ENCODE measurements at places on chromosomes 2 and 18.

DNA sequence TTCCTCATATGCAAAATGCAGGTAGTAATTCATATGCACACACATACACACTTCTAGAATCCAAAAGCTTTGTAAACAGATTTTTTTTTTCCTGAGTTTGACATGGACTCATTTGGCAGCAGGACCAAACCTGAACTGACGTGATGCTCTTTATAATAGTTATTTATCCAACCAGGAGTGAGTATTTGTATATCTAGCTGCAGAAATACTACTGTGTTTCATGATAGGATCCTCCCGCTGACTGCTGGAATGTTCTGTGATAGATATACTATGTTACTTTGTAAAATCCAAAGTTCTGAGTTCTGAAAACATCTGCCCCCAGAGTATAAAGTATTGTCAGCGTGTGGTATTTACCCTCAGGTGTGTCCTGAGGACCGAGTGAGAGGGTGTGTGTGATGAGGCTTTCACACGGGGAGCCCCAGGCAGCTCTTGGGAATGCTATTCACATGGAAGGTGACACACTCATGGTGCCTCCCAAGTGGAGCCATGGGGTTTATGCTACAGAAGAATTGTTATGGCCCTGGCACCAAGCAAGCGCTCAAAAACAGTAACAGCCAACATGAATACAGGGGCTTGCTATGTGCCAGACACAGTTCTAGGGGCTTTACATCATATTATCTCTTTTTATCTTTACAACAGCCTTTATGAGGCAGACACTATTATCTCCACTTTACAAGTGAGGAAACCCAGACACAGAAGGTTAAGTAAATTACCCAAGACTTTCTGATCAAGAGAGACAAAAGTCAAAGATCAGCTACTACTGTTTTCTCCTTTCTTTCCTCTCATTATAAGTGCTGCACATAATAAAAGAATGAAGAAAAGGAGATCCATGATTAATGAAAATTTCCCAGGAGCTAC, 16.7 kb upstream of the TXNDC2 start:
- DNase-seq, result no peak

DNA sequence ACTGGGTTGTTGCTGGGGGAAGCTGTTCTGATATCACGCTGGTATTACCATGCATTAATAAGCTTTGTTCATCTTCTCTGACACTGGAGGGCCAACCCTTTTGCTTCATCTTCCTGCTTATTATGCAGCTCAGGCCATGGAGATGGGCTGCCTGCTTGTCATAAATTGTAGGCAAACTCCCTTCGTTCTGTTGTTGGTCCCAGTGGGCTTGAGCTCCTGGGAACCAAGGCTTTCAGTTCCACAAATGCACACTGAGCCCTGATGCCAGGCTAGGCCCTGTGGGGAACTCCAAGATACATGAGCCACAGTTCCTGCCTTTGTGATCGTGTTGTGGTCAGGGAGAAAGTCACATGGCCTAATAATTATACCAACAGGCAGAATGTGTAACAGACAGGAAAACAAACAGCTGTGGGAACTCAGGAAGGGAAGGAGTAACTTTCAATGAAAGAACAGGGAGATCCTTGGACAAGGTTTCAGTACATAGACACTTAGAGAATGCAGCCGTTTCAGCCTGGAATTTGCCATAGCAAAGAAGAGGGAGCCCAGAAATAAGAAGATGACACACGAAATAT, 49.0 kb upstream of the BCL2L11 start:
- DNase-seq, result no peak

- no peak for DNase-seq
Measured at GRCh38 chr2:3159782-3160545, 217.7 kb downstream of the EIPR1 start.

GRCh38 chr2:100247256-100248043, 74.9 kb downstream of the LONRF2 start:
- no peak for DNase-seq

DNA sequence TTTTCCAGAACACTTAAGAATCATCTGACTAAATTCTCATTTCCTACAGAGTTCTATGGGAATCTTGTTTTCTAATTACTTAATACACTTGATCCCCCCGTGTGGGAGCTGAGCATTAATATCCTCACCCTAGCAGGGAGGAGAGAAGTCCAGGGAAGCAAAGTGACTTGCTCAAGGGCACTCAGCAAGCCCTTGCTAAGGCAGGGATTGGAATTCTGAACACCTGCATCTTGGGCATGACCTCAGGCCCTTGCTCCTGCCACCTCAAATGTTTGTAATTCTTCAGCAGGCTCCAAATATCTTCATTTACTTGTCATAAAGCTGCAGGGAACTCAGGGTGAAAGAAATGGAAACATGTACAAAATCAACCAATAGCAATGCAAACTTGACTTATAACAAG, 162.4 kb downstream of the GPD2 start:
- no peak for DNase-seq
